ENCODE measurements at places on chromosomes 4 and X. TPM values are rescaled to one million over a fixed set of nuclear protein-coding genes. Genes with fewer than 3 reads are reported as not detected.

Gene GC
- total RNA-seq, result 0.34 TPM

Gene MAGEB2
- total RNA-seq, result not detected

- no peak overlapping the region for H3K27ac ChIP-seq
- no peaks in the 10 kb centered on the region for H3K27me3 ChIP-seq
- no peak for DNase-seq
Measured at GRCh38 chr4:54971474-54971950, 153.9 kb downstream of the KDR start.

- no peak for DNase-seq
- no peaks in the 10 kb centered on the region for H3K4me1 ChIP-seq
- no peaks in the 10 kb centered on the region for H3K27me3 ChIP-seq
- no peak overlapping the region for H3K27ac ChIP-seq
- no peak overlapping the region for H3K4me3 ChIP-seq
Measured at GRCh38 chr4:113602646-113603228, 158.8 kb downstream of the CAMK2D start.

DNA sequence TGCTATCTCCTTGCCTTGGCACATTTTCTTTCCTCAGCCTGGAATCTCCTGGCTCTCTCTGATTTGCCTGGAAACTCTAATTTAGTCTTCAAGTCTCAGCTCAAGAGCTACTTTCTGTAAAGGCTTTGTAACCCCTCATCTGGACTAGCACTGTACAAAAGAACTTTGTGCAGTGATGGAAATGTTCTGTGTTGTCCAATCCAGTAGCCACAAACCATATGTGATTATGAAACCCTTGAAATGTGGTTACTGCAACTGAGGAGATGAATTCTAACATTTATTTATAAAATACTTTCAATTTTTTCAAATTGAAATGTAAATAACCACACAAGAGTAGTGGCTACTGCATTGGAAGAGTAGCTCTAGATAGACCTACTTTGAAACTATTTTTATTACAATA lies 66.6 kb upstream of the HS3ST1 start:
- H3K36me3 ChIP-seq, result no peaks in the 10 kb centered on the region
- H3K4me1 ChIP-seq, result no peaks in the 10 kb centered on the region
- no peak for DNase-seq
- no peak overlapping the region for H3K27ac ChIP-seq

Gene WAS
- 0.63 TPM for total RNA-seq

Gene ESX1
- total RNA-seq, result not detected

Gene PRSS12
- total RNA-seq, result 7.1 TPM

Gene HSD17B13
- not detected for total RNA-seq

DNA sequence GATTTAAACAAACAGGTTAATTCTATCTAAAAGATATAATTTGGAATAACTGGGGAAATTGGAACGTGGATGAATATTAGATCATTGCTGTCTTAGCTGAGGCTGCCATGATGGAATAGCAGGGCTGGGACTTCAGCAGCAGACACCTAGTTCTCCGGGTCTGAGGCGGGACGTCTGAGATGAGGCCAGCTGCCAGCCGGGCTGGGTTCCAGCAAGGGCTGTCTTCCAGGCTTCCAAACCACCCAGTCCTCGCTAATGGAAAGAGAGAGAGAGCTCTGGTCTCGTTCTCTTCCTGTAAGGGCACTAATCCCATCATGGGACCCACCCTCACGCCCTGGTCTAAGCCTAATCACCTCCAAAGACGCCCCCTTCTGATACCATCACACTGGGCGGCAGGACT lies 85.7 kb downstream of the ADRA2C start:
- no peak for DNase-seq
- H3K36me3 ChIP-seq, result no peaks in the 10 kb centered on the region
- H3K4me1 ChIP-seq, result peaks cover 12% of the 10 kb centered on the region
- H3K27ac ChIP-seq, result no peak overlapping the region
- no peaks in the 10 kb centered on the region for H3K27me3 ChIP-seq

DNA sequence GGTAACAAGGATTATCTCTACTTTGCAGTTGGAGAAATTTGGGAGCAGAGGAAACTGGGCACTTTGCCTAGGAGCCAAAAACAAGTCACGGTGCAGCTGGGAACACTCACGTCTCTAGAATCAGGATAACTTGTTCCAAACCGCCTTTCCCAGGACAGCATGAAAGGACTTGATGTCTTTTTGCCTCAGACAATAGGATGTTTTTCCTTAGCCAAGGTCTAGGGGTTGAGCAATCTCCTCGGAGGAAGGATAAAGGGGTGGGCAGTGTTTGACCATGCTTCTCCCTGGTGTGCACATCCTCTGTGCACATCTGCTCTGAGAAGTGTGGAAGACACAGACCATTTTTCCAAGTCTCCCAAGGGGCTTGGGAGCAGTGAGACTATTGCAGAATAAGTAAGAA lies 1.7 kb upstream of the SPARCL1 start:
- H3K27ac ChIP-seq, result no peak overlapping the region
- H3K4me3 ChIP-seq, result no peak overlapping the region
- DNase-seq, result no peak
- no peaks in the 10 kb centered on the region for H3K27me3 ChIP-seq
- peaks cover 3% of the 10 kb centered on the region for H3K4me1 ChIP-seq
